CD4-positive, alpha-beta T cell treated with Interleukin-1 beta for 1 hour (primary cell): ENCODE measurements at places on chromosomes 4 and X.

DNA sequence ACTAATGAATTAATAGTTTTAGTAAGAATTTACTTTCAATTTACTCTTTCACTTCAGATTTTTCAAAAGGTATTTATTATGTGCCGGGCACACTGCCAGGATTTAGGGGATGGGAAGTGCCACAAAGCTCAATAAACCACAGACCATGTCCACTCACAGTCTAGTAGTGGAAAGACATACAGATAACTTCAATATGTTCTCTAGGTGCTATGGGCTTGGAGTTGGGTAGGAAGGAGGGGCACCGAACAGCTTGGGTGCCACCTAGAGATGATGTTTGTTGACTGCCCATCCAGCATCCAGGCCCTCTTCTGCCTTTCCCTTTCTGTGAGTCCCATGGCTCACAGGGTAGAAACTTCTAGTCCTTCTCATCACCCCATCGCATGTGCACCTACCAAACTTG lies 17.8 kb downstream of the MFAP3L start:
- no peak for DNase-seq

DNA sequence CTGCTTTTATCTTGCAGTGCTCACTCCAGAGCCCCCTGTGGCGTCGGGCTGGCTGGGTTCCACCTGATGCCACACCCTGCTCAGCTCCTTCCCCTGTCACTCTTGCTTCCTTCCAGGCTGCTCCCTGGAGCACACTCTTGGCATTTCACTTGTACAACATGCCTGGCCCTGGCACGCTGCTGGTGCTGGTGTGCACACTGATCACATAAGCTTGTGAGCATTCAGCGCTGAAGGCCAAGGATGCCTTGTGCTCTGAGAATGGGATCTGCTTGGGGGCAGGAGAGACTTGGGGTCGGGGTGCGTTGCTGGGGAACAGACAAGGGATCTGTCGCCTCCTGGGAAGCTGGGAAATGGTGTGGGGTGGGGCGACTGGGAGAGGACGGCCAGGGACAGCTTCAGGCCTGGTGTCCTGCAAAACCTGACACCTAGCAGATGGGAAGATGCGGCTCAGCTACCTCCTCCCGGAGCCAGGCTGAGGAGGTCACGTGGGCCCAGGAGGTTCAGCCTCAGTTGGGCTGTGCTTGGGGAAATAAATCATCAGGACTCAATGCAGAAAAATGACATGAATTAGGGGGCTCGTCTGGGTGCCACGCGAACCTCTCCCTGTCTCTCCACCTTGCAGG lies 108.5 kb downstream of the PHKA2 start:
- no peak for DNase-seq

DNA sequence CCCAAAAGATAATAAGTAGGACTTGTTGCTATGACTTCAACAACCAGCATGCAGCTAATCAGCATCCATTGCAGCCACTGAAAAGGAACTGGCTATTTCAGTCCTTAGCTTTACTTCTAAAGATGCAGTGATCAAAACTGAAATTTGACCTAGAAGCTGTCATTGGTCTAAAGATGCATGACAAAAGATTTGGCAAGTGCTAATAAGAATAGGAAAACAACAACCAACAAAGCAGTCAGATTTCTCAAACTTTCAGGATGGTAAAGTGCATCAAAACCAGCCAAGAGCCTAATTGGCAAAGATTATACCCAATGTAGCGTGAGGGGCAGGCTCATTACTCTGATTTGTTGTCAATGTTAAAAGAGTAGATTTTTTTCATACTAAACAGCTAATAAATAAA lies 77.1 kb upstream of the WDR17 start:
- no peak for DNase-seq

DNA sequence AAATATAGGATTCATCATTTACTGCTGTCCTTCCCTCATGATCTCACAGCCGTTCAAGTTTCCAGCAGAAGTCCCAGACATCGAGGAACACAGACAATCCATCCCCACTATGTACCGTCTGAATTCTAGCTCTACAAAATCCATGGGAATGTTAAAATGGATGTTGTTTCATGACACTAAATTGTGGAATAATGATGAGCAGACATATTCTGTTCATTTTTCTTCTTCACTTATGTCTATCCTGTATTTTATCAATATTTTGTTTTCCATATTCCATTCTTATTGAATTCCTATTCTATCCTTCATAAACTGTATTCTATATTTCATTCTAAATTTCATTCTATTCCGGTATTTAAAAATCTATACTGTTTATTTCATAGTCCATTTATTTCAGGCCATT lies 71.8 kb downstream of the NUDT10 start:
- no peak for DNase-seq

DNA sequence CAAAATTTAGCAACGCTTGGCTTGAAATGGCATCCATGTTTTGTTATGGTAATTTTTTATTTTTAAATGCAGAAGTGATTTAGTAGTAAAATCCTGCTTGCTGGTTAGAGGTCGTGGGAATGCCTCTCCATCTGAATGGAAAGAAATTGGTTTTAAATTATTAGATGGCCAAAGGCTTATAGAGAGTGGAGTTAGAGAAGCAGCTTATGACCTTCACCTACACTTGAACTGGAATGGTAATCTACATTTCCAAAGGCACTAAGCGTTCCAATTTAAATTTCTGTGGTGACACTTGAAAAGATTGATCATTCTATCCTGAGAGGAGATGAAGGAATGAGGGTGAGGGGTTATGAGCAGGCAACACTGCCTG lies 280.7 kb downstream of the RAPGEF2 start:
- no peak for DNase-seq

DNA sequence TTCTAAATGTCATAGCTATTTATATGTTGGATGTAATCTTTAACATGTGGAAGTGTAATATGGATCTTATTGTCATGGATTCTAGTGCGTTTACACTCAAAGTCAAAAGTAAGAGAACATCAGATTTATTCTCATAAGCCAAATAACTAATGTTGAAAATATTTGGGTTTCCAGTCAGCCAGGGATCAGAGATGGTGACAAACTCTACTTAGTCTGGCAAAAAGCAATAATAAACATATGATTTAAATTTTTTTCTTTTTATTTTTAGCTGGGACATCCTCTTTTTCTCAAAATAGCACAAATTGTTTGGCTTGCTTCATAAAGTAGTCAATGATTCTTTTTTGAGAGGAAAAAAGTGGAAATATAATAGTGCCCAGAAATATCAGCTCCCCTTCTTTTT lies 392.3 kb downstream of the ARHGAP24 start:
- DNase-seq = no peak

DNA sequence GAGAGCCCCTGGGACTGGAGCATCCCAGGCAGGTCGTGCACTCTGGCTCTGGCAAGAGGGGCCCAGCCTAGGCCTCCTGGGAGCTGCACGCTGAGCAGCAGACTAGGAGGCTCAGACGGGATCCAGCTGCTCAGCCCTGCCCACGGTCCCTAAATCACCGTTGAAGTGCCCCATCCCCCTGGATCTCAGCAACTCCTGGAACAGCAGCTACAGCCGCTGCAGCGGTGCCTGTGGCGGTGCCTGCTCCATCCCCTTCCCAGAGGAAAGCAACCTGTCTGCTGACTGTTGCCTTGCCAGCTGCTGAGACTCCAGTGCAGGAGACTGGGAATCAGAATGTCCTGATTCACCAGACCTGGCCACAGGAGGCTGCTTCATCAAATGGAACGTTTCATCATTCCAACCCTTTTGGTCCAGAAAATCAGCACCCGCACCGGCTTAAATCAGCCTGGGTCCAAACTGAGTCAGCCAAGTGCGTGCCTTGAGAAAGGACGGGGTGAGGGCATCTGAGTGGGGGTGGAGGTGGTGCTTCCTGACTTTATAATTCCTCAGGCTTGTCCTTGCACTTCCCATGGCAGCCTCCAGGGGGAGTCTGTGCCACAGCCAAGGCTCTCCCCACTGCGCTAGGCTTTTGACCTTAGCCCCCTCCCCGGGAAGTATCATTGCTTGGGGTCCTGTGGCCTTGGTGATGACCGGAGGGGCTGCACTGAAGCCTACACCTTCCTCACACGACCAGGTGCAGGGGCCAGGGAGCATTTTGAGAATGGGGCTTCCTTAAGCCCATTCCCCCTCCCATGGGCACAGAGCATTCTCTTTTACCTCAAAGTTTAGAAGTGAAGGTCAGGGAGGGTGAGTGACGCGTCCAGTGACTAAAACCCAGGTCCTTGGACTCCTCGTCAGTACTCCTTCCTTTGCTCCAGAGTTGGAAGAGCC lies 6.5 kb downstream of the ZNF185 start:
- DNase-seq = peak; percentile 19

- no peak for DNase-seq
Observed at GRCh38 chr4:162853788-162854187, 312.9 kb downstream of the NAF1 start.

DNA sequence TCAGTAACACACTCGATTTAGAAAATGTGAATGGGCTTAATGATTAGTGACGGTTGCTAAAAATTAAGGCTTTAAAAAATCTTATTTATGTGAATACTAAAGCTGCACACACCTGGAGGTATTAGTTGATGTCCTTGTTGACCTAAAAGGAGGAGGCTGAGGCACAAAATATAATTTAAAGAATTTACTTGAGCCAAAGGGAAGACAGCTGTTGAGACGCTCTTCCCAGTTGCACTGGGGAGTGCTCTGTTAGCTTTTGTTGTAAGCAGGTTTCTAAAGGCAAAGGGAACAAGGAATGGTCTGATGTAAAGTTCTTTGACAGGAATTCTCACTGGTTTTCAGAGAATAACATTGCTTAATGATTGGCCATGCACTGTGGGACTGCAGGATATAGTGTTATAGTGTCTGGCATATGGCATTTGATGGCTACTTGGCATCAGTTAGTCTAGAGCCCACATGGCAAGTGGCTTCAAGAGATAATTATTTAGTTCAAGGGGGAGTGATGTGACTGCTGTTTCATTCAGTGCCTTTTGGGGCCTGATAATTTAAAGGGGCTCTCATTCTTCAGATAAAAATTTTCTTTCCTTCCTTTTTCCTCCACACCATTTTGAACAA lies 30.8 kb upstream of the PGM2 start:
- DNase-seq = no peak

GRCh38 chrX:120357186-120357585 lies 4.7 kb upstream of the ATP1B4 start:
- DNase-seq = no peak

GRCh38 chrX:53494436-53494835 lies 60.3 kb upstream of the HSD17B10 start:
- no peak for DNase-seq

GRCh38 chr4:112526061-112526460 lies 10.1 kb upstream of the NEUROG2 start:
- DNase-seq = no peak

DNA sequence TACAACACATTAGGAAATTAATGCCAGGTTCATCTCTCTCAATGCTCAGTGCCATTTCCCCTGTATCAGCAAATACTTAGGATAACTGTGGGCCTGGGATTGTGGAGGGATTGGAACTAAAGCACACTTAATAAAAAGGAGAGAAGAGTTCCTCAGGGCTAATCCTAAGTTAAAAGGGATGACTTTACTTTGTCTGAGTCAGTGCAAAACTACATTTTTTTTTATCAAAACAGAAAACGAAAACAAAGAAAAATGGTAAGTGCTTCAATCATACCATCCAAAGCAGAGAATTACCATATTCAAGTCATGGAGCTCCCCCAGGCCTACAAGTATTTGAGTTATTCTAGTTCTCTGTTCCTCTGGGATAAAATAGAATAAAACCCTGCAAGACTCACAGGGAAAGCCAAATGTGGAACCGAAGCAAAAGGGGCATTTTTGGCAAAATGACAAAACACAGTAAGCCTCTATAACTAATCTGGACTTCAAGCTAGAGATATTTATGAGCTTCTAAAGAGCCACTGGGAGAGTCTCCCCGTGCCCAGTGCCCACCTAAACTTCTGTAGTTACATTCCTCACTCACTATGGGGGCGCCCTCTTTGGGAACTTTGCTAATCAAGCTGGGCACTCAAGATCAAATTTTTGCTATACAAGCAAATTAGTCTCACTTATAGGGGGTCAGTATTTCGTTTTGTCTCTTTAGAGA lies 53.4 kb downstream of the PALLD start:
- no peak for DNase-seq

DNA sequence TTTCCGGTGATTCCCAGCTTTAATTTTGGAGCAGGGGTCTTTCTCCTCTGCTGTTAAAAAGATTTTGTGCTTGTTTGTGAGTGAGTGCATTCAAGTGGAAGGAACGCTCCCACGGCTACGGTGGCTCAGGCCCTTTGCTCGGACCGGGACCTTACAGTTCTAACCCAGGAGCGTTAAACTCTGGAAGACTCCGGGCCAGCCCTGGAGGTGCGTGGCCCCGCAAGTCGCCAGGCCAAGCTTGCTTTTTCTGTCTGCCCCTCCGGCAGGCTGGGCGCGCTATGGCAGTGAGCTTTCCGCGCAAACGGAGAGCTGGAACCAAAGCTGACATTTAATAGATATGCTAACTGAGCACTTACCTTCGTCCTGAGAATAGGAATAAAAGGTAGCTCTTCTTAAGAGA lies 18.3 kb upstream of the PITX2 start:
- no peak for DNase-seq

GRCh38 chr4:158729716-158730559 lies 6.7 kb upstream of the PPID start:
- DNase-seq = peak; percentile 61
